ENCODE measurements at places on chromosomes 7 and 10.

GRCh38 chr10:86960003-86960862 is 1.8 kb downstream of the SNCG start:
- peak; percentile 86 for DNase-seq

- DNase-seq, result no peak
These were observed 33.5 kb downstream of the BTAF1 start for GRCh38 chr10:91957091-91957490.

DNA sequence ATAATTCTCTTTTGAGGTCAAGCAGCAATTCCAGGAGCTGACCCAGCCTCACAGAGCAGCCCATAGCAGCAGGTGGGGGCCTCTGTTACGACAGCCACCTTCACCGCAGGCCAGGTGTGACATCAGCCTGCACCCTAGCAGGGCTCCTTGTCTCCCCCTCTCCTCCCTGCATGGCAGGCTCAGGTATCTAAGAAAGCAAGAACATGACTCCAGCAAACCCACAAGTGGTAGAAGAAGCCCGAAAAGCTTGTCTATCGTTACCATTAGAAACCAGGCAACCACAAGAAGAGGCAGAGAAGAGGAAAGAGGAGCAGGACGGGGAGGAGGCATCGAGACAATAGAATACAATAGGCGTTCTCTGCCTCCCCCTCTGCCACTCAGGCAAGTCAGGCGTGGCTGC is 104.0 kb upstream of the PRR15 start:
- no peak for DNase-seq

DNA sequence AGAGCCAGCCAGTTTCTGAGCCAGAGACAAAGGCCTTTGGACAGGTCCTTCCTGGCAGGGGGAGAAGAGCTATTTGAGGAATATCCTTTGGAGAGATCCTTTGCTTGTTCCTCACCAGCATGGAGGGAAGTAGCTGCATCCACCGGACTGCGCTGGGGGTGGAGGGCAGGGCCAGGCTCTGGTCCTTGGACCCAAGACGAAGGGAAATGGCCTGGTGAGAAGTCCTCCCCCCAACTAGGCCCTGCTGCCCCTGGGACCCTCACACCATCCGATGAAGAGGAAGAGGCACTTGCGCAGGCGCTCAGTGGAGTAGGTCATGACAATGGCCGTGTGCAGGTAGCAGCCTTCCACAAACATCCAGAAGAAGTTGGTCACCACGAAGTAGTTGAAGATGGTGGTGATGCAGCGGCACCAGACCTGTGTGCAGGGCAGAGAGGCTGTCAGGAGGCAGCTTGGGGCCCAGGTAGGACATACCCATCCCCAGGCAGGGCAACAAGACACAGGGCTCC is 19.8 kb downstream of the CRHR2 start:
- DNase-seq, result no peak

DNA sequence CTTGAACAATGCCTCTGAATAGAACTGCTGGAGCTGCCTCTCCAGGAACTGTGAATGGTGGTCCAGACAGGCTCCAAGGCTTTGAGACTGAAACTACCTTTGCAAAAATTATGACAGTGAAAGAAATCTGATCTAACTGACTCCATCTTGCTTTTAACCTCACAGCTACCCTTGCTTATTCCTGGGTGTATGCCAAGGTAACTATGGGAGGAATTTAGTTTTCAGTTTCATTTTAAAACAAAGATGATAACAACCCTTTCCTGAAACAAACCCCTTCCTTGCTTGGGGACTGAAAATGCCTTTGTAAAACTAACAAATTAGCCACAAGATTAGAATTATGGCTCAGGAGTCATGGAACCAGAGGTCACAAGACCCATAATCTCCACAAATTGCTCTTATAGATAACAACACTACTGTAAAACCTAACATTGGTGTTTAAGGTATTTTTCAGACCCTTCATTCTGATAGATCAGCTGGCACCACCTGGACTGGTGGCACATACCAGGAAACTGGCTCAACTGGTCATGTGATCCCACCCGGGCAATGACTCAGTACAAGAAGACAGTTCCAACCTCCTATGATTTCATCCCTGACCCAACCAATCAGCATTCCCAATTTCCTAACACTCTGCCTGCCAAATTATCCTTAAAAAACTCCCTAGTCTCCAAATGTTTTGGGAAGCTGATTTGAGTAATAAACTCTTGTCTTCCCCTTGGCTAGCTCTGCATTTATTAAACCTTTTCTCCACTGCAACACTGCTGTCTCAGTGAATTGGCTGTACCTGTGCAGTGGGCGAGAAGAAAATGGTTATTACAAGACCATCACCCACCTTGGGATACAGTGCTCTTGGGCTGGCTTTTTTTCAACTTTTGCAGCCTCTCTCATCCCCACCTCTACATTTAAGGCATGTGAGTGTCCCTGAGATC is 608.1 kb downstream of the TYW1 start:
- DNase-seq, result no peak

- no peak for DNase-seq
These were observed 160.4 kb upstream of the NPVF start for GRCh38 chr7:25388681-25389080.

GRCh38 chr7:95929710-95930280 is 157.4 kb downstream of the DYNC1I1 start:
- DNase-seq, result no peak
